ENCODE measurements at places on chromosomes 2 and 18. TPM values are rescaled to one million over a fixed set of nuclear protein-coding genes. Genes with fewer than 3 reads are reported as not detected.
A peak's percentile ranks its signal among the peaks of the same experiment; 100 is the strongest.

DNA sequence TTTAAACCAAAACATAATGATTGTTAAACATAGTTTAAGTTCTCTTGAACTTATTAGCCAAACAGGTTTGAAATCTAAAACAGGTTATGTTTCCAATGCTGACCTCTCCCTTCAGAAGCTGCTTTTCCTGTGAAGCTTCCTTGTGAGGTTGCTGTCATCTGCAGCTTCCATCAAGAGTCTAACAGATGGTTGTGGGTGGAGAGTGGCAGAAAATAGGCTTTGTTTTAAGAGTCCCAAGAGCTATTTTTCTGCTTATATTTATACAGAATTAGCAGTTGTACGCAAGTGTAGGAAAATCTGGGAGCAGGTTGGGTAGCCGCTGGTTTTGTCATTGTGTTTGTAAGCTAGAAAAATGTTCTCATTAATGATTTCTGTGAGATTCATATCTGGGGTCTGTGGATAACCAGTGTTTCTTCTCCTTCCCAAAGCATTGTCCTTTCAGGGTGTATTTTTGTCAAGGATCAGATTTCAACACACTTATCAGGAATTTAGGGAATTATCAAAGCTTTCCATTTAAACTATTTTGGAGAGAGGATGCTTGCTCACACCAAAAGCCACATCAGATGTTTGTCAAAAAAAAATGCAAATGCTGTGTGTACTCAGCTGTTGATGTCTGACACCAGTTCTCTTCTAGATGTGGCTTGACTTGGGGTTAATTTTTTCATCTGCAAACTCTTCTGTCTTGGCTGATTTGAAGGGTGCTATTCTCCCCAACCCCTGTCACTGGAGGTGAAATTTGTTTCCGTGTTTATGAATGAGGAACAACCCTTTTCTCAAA lies 78.1 kb upstream of the KIF5C start:
- H3K4me1 ChIP-seq = no peaks in the 10 kb centered on the region
- no peaks in the 10 kb centered on the region for H3K27me3 ChIP-seq
- H3K4me3 ChIP-seq = no peak overlapping the region
- no peaks in the 10 kb centered on the region for H3K36me3 ChIP-seq
- H3K27ac ChIP-seq = no peak overlapping the region
- no peak for DNase-seq

Gene FMNL2
- 8.5 TPM for total RNA-seq

Gene OR6B3
- total RNA-seq = not detected

- DNase-seq = no peak
- no peak overlapping the region for H3K4me3 ChIP-seq
- H3K36me3 ChIP-seq = no peaks in the 10 kb centered on the region
Observed at GRCh38 chr2:60512062-60512622, 41.3 kb downstream of the BCL11A start.

- H3K4me1 ChIP-seq = no peaks in the 10 kb centered on the region
- H3K4me3 ChIP-seq = no peak overlapping the region
- no peak for DNase-seq
- no peaks in the 10 kb centered on the region for H3K36me3 ChIP-seq
Observed at GRCh38 chr2:224646242-224646846, 61.2 kb upstream of the CUL3 start.

- H3K4me1 ChIP-seq = no peaks in the 10 kb centered on the region
- no peak for DNase-seq
- H3K27me3 ChIP-seq = no peaks in the 10 kb centered on the region
- H3K4me3 ChIP-seq = no peak overlapping the region
- H3K27ac ChIP-seq = no peak overlapping the region
Observed at GRCh38 chr18:77023102-77023782, 109.3 kb downstream of the MBP start.

DNA sequence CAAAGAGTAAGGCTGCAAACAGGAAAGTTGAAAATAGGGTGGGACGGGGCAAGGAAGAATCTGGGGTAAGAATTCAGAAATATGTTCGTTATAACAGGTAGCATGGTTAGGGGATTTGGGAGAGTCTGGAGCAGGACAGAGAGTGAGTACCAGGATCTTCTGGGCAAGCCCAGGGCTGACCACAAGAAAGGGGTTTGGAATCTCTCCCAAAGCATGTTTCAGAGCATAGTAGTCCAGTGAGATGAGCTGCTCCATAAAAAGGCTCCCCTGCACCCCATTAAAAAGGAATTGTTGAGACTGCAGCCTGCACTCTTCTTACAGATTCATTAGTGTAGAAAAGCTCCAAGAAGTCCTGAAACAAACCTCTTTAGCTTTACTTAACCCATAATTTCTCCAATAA lies 291.1 kb downstream of the MTX2 start:
- H3K36me3 ChIP-seq = no peaks in the 10 kb centered on the region
- DNase-seq = no peak
- no peak overlapping the region for H3K27ac ChIP-seq
- H3K4me1 ChIP-seq = no peaks in the 10 kb centered on the region
- no peaks in the 10 kb centered on the region for H3K27me3 ChIP-seq
- H3K4me3 ChIP-seq = no peak overlapping the region

- H3K4me3 ChIP-seq = no peak overlapping the region
- H3K27me3 ChIP-seq = no peaks in the 10 kb centered on the region
- no peak for DNase-seq
- H3K4me1 ChIP-seq = no peaks in the 10 kb centered on the region
- H3K36me3 ChIP-seq = no peaks in the 10 kb centered on the region
- no peak overlapping the region for H3K27ac ChIP-seq
Observed at GRCh38 chr2:192814376-192814775, 619.6 kb upstream of the TMEFF2 start.

DNA sequence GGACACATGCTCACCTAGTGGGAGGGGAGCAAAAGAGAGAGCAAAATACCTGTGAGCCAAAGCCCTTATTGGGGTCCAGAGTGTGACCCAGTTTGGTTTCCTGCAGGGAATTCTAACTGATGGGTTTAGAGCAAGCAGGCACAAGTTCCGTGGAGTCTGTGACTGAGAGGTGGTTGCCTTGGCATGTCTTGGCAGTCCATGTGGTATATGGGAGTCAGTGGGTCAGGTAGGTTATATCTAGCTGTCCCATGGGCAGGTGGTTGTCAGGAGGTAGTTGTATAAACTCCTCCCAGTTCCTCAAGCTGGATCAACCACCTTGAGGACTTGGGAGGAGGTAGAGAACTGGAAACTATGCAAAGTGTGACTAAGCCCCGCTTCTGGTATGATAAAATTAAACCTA lies 452.8 kb upstream of the VWC2L start:
- no peaks in the 10 kb centered on the region for H3K4me1 ChIP-seq
- DNase-seq = no peak
- no peak overlapping the region for H3K4me3 ChIP-seq
- no peaks in the 10 kb centered on the region for H3K36me3 ChIP-seq

Gene OTX1
- total RNA-seq = not detected

Gene FHL2
- total RNA-seq = 28.8 TPM

Gene MARCO
- total RNA-seq = 37.7 TPM

DNA sequence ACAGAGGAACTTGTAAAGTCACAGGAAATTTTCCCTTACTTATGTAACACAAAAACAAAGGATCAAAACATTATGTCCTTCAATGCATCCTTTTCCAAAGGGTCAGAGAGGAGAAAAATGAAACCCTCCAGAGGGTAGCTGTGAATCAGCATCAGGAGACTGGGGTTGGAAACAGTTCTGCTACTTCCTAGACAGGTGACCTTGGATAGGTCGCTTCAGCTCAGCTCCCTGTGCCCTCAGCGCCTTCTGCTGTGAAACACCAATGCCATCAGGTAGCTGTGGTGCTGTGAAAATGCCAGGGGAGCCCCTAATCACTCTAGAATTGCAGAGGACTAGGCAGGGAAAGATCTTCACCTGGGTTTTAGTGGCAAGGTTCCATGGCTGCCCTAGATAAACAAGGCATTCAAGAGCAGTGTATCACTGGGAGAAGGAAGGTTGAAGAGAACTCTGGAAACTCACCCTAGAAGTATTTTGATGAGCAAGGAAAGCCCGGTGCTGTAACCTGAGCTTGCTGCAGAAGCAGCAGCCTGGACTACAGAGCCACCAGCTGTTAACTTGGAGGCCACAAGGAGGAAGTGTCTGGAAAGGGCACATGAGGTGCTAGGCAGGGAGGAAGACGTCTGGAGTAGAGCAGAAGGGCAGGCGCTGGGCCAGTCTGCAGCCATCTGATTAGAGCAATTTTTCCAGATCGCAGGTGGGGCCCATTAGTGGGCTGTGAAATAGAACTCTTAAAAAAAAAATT lies 100.7 kb upstream of the MCFD2 start:
- H3K27me3 ChIP-seq = no peaks in the 10 kb centered on the region
- no peak for DNase-seq
- peaks cover 6% of the 10 kb centered on the region for H3K36me3 ChIP-seq
- no peak overlapping the region for H3K4me3 ChIP-seq

DNA sequence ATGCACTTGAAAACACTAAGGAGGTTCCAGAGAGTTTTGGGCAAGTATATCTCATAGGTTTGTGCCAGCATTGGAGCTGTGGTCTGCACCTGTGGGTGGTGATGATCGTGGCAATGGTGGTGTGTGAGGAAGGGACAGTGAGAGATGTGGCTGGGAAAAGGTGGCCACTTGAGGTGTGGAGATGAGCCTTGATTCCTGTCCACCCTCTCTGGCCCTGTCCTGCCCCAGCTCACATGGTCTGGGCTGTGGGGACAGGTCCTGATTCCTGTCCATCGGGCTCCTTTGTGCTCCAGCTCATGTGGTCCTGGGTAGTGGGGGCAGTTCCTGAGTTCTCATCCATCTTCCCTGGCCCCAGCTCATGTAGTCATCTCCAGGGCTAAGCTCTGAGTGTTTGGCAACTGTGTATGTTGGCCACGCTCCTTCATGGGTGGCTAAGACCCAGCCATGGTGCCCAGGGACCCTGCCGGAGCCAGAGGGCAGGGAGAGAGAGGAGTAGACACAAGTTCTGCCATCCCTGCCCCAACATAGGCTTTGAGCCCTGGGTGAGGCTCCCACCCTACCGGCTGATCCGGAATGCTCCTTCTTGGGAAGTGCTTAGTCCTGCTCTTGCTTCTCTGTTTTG lies 294.4 kb upstream of the HDAC4 start:
- no peak overlapping the region for H3K4me3 ChIP-seq
- H3K27me3 ChIP-seq = no peaks in the 10 kb centered on the region
- H3K4me1 ChIP-seq = no peaks in the 10 kb centered on the region
- no peak overlapping the region for H3K27ac ChIP-seq
- DNase-seq = no peak

Gene IL36G
- total RNA-seq = not detected

GRCh38 chr2:111676291-111676822 lies 207.6 kb downstream of the ANAPC1 start:
- H3K27ac ChIP-seq = no peak overlapping the region
- DNase-seq = no peak
- H3K4me1 ChIP-seq = no peaks in the 10 kb centered on the region
- no peaks in the 10 kb centered on the region for H3K27me3 ChIP-seq

- H3K27me3 ChIP-seq = no peaks in the 10 kb centered on the region
- H3K27ac ChIP-seq = no peak overlapping the region
- H3K4me3 ChIP-seq = no peak overlapping the region
- no peaks in the 10 kb centered on the region for H3K4me1 ChIP-seq
- no peak for DNase-seq
- H3K36me3 ChIP-seq = no peaks in the 10 kb centered on the region
Observed at GRCh38 chr2:222480497-222480896, 56.2 kb downstream of the SGPP2 start.

- H3K4me1 ChIP-seq = no peaks in the 10 kb centered on the region
- H3K27ac ChIP-seq = no peak overlapping the region
- no peaks in the 10 kb centered on the region for H3K27me3 ChIP-seq
Observed at GRCh38 chr2:190929919-190930318, 49.3 kb downstream of the GLS start.

DNA sequence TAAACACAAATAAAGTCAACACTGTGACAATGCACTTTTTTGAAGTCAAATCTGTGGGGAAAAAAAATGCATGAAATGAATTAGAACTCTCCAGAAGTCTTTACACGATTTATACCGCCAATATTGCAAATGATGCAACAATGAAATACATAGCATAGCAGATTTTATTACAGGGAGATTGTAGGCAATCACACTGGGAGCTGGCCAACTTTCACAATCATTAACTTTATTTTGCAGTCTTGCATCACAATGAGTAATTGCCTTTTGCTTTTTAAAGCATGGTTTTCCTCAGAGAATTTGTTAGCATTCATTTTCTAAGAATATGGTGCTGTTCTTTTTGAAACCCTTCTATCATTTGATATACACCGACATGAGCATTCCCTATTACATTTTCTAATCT lies 366.4 kb upstream of the FSIP2 start:
- no peaks in the 10 kb centered on the region for H3K36me3 ChIP-seq
- H3K27ac ChIP-seq = no peak overlapping the region
- DNase-seq = no peak
- no peak overlapping the region for H3K4me3 ChIP-seq

- H3K4me1 ChIP-seq = no peaks in the 10 kb centered on the region
- H3K27me3 ChIP-seq = no peaks in the 10 kb centered on the region
- peak overlapping the region; percentile 41 for H3K27ac ChIP-seq
- no peak overlapping the region for H3K4me3 ChIP-seq
Observed at GRCh38 chr18:23401400-23402347, 51.4 kb upstream of the RIOK3 start.

GRCh38 chr2:30686669-30687068 lies 120.6 kb downstream of the CAPN13 start:
- no peak overlapping the region for H3K4me3 ChIP-seq
- H3K36me3 ChIP-seq = no peaks in the 10 kb centered on the region
- DNase-seq = no peak
- no peak overlapping the region for H3K27ac ChIP-seq
- no peaks in the 10 kb centered on the region for H3K4me1 ChIP-seq

DNA sequence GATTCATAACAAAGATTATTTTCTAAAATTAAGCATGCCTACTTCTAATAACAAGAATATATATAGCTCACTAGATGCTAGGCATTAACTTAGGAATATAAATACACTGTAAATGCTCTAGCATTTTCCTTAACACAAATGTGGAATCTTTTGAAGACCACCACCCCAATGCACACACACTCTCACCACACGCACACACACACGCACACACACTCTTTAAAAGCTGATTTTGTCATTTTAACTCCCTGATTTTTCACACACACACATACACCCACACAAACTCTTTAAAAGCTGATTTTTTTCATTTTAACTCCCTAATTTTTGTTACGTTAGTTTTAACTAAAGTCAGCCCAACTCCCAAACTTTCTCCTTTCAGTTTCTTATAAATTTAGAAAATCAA lies 3.0 kb downstream of the COL5A2 start:
- no peaks in the 10 kb centered on the region for H3K36me3 ChIP-seq
- peak overlapping the region; percentile 19 for H3K27ac ChIP-seq
- peak overlapping the region; percentile 2 for H3K4me3 ChIP-seq
- no peak for DNase-seq

GRCh38 chr2:241159116-241159515 lies 8.8 kb downstream of the PPP1R7 start:
- no peaks in the 10 kb centered on the region for H3K4me1 ChIP-seq
- no peak overlapping the region for H3K27ac ChIP-seq
- H3K27me3 ChIP-seq = no peaks in the 10 kb centered on the region

- no peak overlapping the region for H3K27ac ChIP-seq
- no peaks in the 10 kb centered on the region for H3K36me3 ChIP-seq
- H3K4me1 ChIP-seq = no peaks in the 10 kb centered on the region
- no peaks in the 10 kb centered on the region for H3K27me3 ChIP-seq
- DNase-seq = no peak
Observed at GRCh38 chr2:168180914-168181313, 66.5 kb downstream of the STK39 start.

GRCh38 chr2:110816404-110817365 lies 84.3 kb downstream of the ACOXL start:
- no peaks in the 10 kb centered on the region for H3K36me3 ChIP-seq
- H3K27me3 ChIP-seq = no peaks in the 10 kb centered on the region
- no peak for DNase-seq

Gene CTLA4
- total RNA-seq = not detected

GRCh38 chr18:3852321-3852720 lies 402.3 kb downstream of the TGIF1 start:
- H3K4me1 ChIP-seq = no peaks in the 10 kb centered on the region
- no peak for DNase-seq
- no peaks in the 10 kb centered on the region for H3K27me3 ChIP-seq
- no peak overlapping the region for H3K27ac ChIP-seq
- H3K36me3 ChIP-seq = no peaks in the 10 kb centered on the region
- no peak overlapping the region for H3K4me3 ChIP-seq

Measured in right lobe of liver (tissue), 6 donors.